ENCODE measurements at places on chromosomes 6 and 20. TPM values are rescaled to one million over a fixed set of nuclear protein-coding genes. Genes with fewer than 3 reads are reported as not detected.

The EBF4 gene
- 0.76 TPM for total RNA-seq

The MUCL3 gene
- total RNA-seq: not detected

The ALDH8A1 gene
- 0.43 TPM for total RNA-seq

The CTNNBL1 gene
- total RNA-seq: 24.0 TPM

The KIFC1 gene
- total RNA-seq: 15.9 TPM

The DPM1 gene
- 86.4 TPM for total RNA-seq

Data from articular chondrocyte of knee joint (primary cell).